ENCODE measurements at places on chromosomes 1 and 21.

GRCh38 chr1:235867903-235868469 lies 1.3 kb upstream of the LYST start:
- DNase-seq = no peak

- DNase-seq = no peak
Measured at GRCh38 chr21:44867464-44867863, 6.0 kb downstream of the PTTG1IP start.

GRCh38 chr1:206588492-206588891 lies 23.8 kb downstream of the EIF2D start:
- DNase-seq = no peak

- no peak for DNase-seq
Measured at GRCh38 chr1:94358630-94359599, 59.3 kb upstream of the ABCD3 start.

- DNase-seq = no peak
Measured at GRCh38 chr1:177044390-177044789, 120.1 kb downstream of the ASTN1 start.

DNA sequence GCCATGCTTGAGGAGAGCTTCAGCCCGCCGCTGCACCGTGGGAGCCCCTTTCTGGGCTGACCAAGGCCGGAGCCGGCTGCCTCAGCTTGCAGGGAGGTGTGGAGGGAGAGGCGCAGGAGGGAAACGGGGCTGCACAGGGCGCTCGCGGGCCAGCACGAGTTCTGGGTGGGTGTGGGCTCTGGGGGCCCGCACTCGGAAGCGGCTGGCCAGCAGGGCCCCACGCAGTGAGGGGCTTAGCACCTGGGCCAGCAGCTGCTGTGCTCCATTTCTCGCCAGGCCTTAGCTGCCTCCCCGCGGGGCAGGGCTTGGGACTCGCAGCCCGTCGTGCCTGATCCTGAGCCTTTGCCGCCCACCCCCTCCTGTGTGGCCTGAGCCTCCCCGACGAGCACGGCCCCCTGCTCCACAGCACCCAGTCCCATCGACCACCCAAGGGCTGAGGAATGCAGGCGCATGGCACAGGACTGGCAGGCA lies 1554.0 kb downstream of the KCNT2 start:
- no peak for DNase-seq

- DNase-seq = peak; percentile 59
Measured at GRCh38 chr1:219659684-219660083, 46.8 kb upstream of the ZC3H11B start.

DNA sequence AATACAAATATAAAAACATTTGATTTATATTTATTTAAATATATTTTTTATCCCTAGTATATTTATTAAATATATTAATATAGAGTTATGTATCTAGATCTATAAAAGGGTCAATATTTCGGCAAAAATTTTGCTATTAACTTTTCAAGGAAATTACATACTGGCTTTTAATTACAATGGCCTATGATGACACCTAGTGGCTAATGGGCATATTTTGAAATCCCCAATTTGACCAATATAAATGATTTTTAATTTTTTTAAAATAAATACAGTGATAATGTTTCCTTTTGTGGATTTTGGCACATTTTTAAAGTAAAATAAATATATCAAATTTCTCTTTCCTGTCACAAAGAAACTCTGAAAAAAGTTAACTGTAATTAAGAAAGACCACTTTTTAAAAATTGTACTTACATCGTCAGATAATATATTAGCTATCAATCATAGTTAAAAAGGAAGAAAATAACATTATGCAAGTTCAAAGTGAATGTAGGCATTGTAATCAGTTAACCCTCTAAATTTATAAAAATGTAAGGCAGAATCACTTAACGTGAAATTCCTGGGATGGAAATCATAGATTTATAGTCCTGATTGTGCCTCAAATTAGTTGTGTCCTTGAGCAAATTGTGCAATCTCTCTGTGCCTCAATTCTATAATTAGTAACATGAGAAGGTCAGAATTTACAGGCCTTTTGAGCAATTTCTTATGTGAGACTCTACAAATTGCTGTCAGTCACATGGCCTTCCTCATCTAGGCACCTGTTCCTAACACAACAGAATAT lies 25.6 kb upstream of the RGS13 start:
- no peak for DNase-seq
